ENCODE measurements at places on chromosomes 12 and 14.

DNA sequence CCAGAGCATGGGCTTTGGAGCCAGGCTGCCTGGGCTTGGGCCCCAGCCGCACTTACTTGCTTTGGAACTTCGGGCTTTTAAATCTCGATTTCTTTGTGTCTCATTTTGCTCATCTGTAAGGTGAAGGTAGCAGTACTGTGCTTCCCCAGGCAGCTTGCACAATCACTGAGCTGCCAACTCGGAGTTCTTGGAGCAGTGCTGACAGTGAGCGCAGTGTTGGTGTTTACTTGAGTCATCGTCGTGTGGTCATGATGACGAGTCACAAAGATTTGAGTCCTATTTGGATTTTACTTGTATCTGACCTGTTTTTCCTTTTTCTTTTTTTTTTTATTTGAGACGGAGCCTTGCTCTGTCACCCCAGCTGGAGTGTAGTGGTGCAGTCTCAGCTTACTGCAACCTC, 31.3 kb upstream of the ATF1 start:
- DNase-seq, result peak; percentile 94

- peak; percentile 90 for DNase-seq
Observed at GRCh38 chr12:96219700-96220206, 25.6 kb downstream of the ELK3 start.

GRCh38 chr14:47189911-47190484, 485.4 kb downstream of the MDGA2 start:
- no peak for DNase-seq

GRCh38 chr12:28755027-28755426, 394.1 kb upstream of the FAR2 start:
- DNase-seq, result no peak

DNA sequence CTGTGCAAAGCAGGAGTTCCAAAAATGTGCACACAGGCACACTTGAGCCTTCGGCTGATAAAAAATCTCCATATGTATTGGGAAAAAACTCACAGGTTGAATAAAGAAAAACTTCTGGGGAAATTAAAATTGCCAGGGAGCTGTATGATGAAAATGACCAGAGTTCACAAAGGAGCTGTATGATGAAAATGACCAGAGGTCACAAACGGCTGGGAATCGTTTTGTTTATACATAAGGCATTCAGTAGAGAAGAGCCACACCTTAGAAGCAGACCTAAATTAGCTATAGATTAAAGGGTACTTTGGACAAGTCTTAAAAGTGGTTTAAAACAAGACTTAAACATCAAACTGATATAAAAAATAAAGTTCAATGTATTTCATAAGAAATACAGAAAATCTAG, 251.7 kb upstream of the TMEM132C start:
- no peak for DNase-seq

GRCh38 chr14:75295061-75295461, 16.4 kb downstream of the FOS start:
- no peak for DNase-seq

DNA sequence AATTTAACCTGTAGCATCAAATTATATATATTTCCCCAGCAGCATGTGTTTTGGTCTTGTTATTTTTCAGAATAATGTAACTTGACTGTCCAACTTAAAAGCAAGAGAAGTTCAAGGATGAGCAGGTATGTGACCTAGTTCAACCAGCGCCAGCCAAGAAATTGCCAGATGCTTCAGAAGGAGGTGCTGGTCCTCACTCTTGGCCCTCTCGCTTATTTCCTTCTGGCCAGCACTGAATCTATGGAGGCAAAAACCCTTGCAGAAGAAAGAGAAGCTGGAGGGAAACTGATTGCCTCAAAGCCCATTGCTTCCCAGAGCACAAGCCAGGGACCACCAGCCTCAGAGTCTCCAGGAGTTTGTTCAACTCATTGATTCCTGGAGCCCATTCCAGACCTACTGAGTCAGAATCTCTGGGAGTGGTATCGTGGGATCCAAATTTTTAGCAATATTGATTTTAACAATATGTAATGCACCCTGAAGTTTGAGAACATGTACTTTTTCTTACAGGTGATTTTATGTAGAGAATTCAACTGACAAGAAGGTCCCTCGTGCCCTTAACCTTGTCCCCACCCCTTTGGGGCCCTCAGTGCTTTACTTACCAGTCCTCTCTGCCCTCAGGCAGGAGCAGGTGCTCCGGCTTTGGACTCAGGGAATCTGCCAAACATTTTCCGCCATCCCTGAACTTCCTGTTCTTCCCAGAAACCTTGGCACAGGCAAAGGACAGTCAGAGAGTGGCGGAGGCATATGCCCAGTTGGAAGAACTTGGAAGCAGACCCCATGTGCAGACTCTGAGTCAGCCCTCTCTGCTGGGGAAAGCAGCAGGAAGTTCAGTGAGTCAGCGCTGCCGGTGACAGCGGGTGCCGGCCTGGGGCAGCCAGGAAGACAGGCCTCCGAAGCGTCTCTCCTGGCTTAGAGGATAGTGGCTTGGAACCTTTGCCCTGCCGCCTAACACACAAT, 10.4 kb downstream of the BEST3 start:
- peak; percentile 88 for DNase-seq

DNA sequence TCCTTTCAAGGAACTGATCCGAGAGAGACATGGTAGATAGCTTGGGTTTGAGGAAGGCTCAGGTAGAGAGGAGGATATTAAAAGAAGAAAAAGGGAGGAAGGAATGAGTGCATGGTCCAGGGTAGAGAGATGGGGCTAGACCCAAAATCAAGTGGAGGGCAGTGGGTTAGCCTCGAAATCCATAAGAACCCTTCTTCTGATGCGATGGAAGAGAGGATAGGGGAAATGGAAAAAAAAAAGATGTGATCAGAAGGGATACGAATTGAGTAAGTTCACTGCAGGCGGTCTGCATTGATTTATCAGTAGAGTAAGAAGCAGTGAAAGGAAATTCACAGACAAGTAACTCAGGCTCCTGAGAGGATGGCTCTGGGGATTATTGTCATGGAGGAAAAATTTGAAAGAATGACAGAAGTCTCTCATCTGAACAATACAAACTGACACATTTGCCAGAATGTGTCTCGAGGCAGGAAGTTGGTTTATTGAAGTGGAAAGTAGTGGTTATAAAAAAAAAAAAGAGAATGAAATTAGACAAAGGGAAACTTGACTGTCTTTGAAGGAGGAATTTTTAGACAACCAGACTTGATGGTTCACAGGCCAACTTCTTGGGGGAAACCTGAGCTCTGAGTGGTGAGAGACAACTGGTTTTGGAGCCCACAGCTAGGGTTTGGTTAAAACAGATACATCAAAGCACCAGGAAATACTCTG, 10.2 kb downstream of the PPFIBP1 start:
- DNase-seq, result no peak
